Activated T-cell treated with anti-CD3 and anti-CD28 coated beads for 48 hours (primary cell): ENCODE measurements at places on chromosomes 16 and 17.

DNA sequence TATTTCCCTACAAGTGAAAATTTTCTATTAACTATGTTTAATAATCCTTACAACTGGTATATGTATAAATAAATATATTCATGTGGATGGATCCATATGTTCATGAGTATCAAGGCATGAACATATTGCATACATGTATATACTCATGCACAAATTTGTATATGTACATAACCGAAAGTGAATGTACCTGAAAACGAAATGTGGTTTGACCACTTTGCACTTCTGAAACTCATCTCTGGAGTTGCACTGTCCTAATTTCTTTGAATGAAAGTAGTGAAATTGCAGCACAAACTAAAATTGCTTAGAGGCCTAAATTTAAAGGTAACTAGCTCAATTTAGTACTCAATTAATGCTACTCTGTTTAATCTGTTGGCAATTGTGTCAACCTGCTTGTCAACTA lies 27.4 kb upstream of the GNAO1 start:
- DNase-seq, result no peak

- DNase-seq, result no peak
Measured at GRCh38 chr16:49455991-49456745, 82.6 kb downstream of the C16orf78 start.

- no peak for DNase-seq
Measured at GRCh38 chr17:78935419-78936323, 10.5 kb upstream of the TIMP2 start.

DNA sequence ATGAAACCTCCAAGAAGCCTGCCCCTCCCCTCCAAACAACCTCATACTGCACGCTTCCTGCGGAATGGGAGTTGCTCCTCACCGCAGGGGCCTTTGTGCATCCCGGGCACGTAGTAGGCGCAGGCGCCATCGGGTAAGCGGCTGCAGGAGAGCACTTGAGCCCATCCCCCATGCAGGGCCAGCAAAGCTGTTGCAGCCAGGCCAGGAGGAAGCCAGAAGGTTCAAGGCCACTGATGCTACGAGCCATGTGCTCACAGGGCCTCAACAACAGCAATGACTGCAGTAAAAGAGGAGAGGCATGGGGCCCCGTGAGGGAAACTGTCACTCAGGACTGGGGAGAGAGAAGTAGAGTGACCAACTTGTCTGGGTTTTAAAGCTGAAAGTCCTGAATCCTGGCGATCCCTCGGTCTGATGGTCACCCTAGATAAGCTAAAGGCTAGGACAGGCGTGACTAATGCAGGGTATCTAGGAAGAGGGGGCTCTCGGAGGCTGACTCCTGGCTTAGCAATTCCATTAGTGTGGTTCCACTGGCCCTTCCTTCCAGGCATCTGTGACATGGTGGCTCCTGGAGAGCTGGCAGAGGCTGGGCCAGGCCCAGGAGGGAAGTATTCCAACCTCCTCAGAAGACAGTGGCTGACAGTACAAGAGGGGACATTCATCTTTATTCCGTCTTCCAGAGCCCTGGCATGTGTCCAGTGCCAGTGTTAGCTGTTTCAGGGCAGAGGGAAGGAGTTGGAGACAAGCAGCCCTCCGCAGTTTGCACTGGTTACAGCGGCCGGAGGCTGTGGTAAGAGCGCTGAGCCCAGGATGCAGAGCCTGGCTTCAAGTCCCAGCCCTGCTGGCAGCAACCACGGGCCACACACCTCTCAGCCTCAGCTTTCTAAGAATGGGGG lies 20.8 kb downstream of the GOSR2 start:
- no peak for DNase-seq

DNA sequence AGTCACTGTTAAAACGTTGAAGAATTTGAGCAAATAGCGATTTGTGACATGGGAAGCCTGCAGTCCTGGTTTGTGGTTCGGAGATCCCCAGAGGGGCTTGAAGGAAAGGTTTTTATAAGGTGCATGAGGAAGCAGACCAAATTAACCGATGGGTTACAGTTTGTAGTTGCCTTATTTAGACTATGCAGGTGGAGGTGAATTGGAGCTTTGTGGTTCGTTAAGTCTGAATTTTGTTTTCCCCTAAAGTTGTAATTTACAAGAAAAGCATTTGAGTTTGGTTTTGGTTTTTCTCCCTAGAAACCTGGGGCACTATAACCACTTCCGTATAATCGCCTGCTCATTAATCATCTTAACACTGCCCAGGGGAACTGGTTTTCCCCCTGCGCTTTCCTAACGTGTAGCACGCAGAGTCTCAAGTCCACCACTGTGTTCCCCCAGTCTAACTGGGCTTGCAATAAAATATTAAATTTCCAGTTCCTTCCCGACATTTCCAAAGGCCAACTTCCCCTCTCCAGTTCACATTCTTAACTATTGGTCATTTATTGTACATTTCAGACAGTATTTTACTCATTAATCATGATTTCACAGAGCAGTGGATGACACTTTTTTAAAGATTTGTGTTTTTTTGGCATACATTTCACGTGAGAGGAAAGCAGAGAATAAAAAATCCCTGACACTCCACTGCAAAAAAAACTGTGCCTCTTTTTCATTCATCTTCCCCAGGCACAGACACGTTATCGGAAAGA lies 932 bp downstream of the ZNF267 start:
- no peak for DNase-seq

DNA sequence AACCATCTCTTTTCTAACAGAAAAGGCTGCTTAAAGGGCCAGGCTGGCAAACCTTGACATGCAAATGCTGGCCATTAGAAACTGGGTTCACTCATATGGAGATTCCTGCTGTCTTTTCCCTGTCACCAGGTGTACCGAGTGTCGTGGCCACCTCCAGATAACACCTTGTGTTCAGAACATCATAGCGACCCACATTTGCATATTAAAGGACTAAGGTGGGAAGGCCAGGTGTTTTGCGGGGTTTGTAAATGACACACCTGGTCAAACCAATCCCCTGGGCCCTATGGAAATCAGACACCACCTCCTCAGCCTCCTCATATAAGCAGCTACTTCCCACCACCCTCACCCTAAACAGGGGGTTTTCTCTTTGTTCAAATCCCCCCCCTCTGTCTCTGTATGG lies 2.5 kb upstream of the AIPL1 start:
- no peak for DNase-seq
